ENCODE measurements at places on chromosomes 5 and 9.

DNA sequence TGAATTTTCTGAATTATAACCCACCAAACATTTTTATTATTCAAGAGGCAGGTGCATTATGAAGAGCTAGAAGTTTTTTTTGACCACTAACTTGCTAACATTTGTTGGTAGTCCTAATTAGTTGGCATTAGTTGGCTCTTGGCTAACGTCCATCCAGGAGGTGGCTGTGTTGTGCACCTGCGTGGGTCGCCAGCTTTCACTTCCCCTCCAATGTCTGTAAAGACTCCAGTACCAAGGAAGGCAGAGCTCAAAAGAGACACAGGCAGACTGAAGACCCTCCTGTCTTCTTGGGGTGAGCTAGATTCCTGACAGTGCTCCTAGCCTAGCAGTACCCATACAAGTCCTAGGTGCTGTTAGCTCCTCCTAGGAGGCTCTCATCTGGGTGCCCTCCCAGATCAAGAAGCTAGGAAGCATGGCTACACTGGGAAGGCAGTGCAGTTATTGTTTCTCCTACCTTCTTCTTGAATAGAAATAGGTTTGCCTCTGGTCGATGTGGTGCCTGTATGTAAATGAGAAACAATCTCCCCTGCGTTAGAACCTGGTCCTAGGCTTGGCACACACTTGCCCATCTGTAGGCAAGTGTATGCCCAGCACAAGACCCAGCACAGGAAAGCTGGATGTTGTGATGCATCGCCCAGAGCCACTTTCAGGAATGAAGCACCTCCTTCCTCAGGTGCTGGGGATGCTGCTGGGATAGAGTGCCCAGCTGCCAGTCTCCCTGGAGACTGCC lies 190.9 kb downstream of the ICE1 start:
- DNase-seq, result no peak

DNA sequence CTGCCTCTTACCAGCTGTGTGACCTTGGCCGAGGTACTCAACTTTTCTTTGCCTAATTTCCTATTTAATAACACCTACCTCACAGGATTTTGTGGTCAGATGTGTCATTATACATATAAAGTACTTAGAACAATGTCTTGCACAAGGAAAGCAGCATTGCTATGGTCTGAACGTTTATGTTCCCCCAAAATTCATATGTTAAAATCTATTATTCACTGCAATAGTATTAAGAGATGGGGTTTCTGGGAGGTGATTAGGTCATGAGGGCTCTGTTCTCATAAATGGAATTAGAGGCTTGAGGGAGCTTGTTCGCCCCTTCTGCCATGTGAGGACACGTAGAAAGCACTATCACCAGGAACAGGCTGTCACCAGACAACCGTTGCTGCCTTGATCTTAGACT lies 10.9 kb upstream of the RNF145 start:
- DNase-seq, result no peak

DNA sequence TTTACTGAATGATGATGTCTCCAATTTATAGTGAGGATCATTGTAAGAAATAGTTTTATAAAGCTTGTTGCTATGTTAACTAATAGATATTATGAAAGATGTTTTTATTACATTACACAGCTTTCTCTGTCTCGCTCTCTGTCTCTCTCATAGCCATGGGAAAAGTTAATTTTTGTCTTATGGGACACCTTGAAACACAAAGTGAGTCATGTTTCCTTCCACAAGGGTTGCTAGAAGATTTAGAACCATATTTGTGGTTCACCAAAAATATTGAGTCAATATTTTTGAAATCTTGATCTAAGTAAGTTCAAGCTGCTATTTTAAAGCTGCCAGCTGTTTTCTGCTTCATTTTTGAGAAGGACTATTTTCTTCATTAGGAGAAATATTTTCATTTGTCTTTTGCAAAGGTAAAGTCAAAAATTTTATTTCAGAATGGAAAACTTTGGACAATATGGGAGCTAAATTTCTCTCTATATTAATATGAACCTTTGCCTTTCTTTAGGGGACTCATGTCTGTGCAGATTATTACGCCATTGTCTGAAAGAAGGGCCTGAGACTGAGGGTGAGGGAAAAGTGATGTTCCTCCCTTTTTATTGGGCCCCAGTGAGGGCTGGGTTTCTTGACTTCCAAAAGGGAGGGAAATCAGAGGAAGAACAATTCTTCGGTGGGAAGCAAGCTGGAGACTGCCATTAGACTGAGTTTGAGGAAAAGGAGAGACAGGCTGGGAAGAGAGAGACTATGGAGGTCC lies 87.9 kb upstream of the SLC24A2 start:
- DNase-seq, result no peak

DNA sequence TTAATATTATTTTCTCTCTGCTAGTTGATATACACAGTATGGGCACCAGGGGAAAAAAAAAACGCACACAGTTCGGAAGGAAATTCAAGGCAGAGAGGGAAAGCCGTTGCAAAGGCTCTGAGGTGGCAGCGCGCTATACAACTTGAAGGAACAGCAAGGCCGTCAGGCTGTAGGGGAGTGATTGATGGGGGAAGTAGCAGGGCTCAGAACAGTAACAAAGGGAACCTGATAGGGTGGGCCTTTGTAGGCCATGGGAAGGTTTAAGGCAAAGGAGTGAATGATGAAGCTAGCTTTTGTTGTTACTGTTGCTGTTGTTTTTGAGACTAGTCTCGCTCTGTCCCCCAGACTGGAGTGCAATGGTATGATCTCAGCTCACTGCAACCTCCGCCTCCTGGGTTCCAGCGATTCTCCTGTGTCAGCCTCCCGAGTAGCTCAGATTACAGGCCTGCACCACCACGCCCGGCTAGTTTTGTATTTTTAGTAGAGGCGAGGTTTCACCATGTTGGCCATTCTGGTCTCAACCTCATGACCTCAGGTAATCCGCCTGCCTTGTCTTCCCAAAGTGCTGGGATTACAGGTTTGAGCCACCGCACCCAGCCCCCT lies 27.0 kb downstream of the AQP7 start:
- no peak for DNase-seq

- peak; percentile 79 for DNase-seq
Observed at GRCh38 chr9:35882263-35882848, 12.2 kb upstream of the OR13J1 start.

DNA sequence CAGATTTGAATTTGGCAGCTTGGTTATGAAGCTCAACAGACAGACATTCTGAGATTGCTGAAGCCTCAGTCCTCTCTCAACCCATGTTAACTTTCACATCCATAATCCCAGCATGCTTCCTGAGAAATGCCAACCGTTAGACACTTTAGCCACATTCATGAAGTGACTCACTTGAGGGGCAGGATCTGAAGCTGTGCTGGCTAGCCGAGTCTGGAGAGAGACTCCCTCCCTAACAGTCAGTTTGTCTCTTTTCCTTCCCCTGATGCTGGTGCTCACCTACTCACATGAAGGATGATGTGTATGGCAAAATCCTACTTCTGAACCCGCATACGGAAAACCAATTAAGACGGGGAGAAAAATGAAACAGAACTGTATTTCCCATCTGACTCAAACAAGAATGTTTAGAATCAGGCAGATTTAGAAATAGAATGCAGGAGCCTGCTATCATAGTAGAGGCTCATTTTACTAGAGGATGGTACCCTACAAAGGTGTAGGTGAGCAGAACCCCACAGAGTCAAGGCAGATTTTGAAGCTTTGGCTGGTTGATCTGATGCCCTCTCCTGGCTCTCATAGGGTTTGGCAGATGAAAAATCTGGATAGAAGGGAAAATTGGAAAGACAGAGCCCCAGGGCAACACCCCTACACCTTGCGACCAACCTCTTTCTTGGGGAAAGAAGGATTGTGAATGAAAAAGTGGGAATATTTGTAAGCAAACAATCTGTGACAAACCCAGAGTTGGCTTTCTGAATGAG lies 150.9 kb upstream of the LHFPL2 start:
- no peak for DNase-seq

DNA sequence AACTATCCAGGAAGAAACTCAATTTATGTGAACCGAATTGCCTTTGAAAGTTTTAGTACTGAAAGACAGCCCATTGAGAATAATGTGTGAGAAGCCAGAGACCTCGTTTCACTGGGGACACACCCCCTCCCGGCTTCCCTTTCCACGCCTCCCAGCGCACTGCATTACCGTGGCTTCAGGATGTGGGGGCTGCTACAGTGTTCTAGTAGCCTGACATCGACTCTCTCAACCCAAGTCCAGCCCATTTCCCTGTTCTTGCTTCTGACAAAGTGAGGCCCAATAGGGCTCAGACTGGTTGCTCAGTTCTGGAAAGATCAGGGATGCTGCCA lies 3.5 kb downstream of the PAX5 start:
- no peak for DNase-seq

- no peak for DNase-seq
Observed at GRCh38 chr9:69323861-69324260, 1.2 kb upstream of the ENTREP1 start.

DNA sequence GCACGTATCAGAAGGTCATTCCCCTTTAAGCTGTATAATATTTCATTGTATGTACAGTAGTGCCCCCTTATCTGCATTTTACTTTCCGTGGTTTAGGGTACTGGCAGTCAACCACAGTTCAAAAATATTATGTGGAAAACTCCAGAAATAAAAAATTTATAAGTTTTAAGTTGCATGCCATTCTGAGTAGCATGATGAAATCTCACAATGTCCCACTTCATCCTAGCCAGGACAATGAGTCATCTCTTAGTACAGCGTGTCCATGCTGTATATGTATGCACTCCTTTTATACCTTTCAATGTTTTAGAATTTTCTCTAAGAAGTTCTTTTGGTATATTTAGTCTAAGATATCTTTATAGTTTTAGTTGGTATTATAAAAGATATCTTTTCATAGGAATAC lies 115.0 kb upstream of the HAND1 start:
- DNase-seq, result no peak

GRCh38 chr9:71984403-71984802 lies 73.0 kb downstream of the C9orf85 start:
- no peak for DNase-seq

DNA sequence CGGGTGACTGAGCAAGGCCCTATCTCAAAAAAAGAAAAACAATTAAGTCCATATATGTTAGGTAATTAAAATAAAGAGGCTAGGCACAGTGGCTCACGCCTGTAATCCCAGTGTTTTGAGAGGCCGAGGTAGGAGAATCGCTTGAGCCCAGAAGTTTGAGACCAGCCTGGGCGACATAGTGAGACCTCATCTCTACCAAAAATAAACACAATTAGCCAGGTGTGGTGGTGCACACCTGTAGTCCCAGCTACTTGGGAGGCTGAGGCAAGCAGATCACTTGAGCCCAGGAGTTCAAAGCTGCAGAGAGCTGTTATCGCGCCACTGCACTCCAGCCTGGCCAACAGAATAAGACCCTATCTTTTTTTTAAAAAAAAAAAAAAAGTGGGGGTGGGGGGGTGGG lies 12.3 kb downstream of the WHRN start:
- no peak for DNase-seq

DNA sequence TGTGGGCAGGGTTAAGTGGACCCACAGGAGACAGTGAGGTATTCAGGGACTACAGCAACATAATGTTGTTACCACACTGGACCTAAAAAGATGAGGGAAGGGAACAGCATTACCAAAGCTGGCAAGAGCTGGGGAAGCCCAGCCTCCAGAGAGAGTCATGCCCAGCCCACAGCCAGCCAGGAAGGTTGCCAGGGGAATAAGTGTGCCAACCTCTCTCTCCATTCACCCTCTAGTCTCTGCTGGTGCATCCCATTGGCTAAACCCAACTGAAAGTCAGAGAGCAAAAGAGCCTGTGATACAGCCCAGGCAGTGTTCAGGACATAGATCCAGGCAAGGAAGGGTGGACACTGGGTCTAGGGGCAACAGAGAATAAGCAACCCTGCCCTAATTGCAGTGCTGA lies 35.8 kb upstream of the AFAP1L1 start:
- DNase-seq, result no peak

GRCh38 chr9:82110881-82111280 lies 122.3 kb downstream of the SPATA31D1 start:
- DNase-seq, result no peak

DNA sequence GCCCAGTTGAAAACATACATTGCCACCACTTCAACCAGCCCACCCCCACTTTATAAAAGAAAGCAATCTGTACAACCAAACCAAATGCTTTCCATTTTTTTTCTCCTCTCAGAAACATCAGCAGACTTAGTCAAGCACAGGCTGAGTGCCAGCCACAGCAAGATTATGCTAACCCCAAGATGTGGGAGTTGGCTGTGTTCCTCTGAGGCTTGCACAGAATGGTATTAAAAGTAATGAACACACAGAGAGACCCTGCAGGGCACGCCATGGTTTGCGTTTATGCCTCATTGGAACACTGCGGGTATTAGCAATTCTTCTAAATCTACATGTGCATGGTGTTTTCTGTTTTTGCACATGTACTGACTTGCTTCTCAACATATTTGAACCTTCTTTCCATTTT lies 419.9 kb upstream of the GRAMD2B start:
- DNase-seq, result peak; percentile 47

GRCh38 chr5:84779186-84779585 lies 394.5 kb upstream of the EDIL3 start:
- no peak for DNase-seq

DNA sequence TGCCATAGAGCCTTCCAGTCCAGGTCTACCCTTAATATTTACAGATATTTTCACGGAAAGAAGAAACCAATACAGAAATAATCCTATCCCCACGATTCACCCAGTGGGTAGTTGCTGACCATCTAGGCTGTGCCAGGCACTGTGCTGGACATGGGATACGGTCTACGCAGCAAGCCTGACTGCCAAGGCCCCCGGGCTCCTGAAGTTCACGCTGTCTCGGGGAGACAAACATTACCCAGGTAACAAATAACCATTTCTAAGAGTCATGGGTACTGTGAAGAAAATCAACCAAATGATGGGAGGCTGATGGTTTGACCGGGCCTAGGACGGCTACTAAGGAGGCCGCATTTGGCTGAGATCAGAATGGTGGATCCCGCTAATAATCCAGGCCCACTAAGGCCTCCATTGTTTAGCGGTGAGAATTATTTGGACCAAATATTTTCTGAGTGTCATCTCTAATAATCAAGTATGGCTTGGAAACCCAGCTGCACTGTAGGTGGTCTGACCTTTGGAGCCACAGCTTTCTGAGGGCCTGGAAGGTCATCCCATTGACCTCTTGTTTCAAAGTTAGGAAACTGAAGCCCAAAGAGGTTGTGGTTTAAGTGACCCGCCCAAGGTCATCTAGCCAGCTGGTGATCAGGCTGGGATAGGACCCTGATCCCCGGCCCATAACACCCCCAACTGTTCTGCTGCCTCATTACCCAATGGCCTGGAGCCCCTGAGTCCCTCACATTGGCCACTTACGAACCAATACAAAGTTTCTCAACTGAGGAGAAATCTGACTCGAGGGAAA lies 82.4 kb downstream of the AK8 start:
- no peak for DNase-seq

GRCh38 chr5:1139331-1140170 lies 27.7 kb upstream of the SLC12A7 start:
- DNase-seq, result no peak
